ENCODE measurements at places on chromosomes 6 and 20.

GRCh38 chr6:95133578-95133977, 443.8 kb upstream of the MANEA start:
- peak; percentile 17 for DNase-seq

DNA sequence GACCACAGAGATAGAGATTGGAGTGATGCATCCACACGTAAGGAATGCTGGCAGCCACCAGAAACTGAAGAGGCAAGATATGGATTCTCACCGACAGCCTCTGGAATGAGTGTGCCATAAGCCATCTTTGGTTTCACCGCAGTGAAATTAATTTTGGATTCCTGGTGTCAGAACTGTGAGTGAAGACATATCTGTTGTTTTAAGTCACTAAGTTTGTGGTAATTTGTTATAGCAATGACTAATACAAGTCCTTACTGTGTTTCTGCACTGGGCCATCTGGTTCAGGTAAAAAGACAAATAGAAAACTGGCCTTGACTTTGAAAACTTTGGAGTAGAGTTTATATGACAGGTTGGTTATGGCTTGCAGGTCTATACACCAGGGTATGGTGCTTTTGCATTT, 261.9 kb downstream of the PHF3 start:
- DNase-seq = no peak

DNA sequence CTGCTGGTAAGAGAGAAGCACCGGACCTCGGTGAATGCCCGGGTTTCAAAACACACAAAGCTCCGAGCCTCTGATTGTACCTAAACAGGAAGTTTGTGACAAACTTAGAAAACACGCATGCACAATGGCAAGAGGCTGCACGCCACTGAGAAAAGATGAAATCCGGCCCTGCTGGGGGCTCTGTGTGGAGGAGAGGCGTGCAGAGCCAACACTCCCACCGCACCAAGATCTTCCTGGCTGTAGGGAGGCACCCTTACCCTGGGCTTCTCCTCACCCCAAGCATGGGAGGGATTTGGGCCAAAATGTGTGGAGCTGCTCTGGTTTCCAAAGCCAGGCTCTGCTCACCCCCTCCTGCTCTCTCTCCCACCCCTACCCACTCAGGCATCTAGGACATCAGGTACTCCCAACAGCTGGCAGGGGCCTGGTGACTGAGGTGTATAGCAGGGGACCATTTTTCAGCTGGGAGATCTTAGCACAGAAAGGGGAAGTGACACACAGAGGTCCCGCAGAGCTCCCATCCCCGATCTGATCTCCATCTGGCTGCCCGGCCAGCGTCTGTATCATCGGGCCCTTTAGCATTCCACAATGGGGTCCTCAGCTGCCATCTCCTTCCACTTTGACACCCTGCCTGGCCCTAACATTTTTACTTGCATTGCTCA, 84.2 kb downstream of the TRERF1 start:
- no peak for DNase-seq

DNA sequence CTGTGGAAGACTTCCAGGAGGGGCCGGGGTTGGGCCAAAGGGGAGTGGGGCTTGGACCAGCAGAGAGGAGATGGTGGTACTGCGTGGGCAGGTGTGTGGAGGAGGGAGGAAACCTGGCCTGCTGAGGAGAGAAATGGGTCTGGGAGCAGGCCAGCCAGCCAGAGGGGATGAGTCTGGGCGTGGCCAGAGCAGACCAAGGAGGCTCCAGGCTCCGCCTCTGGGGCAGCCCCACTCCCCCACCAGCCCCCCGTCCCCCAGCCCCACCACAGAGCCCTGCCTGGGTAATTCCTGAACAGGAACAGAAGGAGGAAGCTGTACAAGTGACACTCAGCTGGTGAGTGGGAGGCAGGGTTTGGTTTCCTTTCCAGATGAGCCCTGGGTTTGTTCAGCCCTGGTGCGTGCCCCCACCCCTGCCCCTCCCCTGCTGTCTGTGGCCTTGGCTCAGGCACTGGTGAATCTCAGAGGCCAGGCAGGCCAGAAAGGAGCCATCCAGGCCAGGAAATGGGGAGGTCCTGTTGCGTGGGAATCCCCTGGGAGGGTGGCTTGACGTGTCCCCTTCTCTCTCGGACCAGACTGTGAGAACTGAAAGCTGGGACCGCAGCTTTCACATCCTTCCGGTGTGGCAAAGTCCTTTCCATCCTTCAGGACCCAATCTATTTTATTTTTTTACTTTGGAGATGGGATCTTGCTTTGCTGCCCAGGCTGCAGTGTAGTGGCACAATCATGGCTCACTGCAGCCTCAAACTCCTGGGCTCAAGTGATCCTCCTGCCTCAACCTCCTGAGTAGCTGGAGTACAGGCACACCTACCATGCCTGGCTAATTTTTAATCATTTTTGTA, 9.4 kb upstream of the SRC start:
- no peak for DNase-seq

DNA sequence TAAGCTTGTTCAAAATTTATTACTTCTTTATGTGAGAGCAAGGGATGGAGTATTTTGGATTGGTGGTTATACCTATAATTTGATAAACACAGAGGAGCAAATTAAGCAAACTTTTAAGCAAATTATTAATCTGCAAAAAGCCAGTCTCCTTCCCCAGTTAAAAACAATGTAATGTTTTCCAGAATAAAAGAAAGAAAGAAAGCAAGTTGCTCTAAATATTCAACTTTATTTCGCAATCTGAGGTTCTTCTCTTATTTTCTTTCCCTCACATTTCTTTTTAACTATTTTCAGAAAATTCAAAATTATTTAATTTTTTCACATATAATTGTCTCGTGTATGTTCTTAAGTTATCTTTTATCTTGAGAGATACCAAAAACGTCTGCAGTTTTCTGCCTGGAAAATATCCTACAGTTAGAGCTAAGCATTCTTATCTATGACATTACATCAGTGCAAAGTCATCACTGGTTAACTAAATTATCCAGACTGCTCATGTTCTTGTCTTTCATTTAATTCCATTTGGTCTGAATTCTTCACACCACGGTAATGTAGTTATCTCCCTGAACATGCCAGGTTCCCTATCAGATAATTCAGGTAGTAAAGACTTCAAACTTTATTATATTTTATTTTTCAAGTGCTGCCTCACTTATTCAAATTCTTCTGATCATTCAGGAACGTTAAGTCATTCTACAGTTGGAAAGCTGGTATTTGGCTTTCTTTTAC, 3.3 kb upstream of the CNKSR3 start:
- DNase-seq = no peak

DNA sequence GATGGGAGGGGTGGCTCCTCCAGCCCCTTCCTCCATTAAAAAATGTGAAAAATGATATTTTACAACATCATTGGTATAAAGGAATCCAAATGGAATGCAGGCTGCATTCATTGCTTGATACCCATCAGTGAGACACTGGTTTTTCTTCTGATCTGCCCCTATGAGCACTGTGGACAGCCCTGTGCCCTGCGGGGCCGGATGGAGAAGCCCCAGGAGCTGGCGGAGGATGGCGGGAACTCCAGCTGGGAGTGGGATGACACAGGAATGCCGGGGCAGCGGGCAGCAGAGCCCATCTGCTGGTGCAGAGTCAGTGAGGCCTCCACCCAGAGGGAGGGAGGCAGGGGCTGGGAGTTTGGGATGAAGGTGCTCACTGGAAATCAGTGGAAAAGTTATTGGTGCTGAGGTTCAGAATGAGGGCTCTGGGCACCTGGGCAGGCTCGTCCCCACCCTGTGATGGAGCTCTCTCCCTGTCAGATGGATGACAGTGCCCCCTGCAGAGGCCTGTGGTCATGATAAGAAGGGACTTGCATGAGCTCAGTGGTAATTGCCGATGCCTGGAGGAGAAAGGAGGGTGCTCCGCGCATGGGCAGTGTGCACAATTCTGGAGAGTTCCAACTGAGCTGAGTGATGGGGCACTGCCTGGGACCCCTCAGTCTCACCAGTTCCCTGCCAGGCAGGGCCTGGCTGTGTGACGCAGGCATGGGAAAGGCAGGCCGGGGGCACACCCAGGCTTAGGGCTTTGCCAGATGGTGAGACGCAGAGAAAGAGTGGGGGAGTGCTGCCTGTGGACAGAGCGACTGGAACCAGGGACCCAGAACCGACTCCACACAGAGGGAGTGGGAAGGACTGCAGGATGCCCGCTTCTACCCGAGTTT, 23.2 kb downstream of the CTCFL start:
- no peak for DNase-seq

DNA sequence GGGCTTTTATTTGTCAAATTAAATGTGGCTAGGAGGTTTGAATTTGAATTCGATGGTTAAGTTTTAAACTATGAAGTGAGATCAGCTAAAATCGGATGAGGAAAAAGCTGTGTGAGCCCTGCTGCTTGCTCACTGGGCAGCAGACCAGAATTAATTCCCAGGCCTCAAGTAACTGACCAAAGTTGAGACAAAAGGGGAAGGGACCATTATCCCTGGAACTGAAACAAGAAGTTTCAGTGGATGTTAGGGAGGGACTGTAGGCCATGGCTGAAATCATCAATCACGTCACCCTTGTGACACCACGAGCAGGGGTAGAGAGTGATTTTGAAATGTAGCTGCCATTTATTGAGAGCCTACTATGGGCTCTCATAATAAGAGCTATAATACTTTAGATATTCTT, 7.0 kb upstream of the PRSS35 start:
- DNase-seq = no peak

GRCh38 chr20:1010659-1011058, 8.5 kb upstream of the RSPO4 start:
- no peak for DNase-seq

All from NCI-H1105 treated with DMSO at 0.1 percent for 48 hours (cell line).